ENCODE measurements at places on chromosomes 5 and 9. TPM values are rescaled to one million over a fixed set of nuclear protein-coding genes. Genes with fewer than 3 reads are reported as not detected.

DNA sequence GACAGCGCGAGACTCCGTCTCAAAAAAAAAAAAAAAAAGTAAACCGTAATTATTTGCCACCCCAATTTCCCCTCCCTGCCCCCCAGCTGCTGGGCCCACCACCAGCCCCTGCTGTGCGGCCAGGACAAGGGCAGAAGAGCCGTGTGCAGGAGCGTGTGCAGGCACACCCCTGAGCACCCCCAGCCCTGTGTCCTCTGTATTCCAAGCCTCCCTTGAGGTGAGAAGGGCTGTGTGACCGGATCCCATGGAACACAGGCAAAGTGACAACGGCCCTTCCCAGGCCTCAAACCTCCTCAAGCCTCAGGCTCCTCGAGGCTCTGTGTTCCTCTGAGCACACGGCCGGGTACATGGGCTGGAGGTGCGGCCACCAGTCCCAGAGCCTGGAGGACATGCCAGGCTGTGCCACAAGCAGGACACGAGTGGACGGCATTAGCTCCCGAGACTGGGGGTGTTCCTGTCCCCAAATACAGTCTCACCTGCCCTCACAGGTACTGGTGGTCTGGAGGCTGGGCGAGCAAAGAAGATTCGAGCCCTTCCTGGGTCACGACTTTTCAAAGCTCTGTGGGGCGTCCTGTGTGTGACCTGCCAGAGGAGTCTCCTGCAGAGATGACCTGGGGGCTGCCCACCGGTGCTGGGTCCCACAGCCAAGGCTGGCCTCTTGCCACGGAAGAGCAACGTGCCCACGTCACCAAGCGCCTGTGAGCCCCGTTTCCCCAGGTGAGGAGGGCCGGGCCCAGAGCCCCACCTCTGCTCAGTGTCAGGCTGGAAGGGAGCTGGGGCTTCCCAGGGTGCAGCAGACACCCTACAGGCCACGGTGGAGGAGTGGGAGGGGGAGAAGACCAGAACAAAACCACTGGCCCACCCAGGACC, 47.1 kb upstream of the SIMC1 start:
- no peak for DNase-seq

- no peak for DNase-seq
Measured at GRCh38 chr5:83688281-83688680, 32.4 kb downstream of the HAPLN1 start.

GRCh38 chr9:113257863-113258262, 17.5 kb downstream of the CDC26 start:
- no peak for DNase-seq

DNA sequence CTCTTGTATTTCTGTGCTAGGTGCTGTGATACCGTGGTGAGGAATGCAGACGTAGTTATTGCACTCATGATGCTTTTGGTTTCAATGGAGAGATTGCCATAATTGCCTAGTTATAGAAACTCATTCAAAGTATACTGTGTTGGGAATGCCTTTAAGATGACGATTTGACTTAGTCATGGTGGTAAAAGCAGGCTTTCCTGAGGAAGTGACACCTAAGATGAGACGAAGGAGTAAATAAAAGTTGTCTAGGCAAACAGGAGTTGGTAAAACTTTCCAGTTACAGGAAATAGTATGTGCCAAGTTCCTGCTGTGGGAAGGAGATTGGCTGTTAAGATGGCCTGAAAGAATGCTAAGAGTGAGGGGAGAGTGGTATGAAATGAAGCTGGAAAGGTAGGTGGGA, 48.1 kb downstream of the FOCAD start:
- DNase-seq: no peak

DNA sequence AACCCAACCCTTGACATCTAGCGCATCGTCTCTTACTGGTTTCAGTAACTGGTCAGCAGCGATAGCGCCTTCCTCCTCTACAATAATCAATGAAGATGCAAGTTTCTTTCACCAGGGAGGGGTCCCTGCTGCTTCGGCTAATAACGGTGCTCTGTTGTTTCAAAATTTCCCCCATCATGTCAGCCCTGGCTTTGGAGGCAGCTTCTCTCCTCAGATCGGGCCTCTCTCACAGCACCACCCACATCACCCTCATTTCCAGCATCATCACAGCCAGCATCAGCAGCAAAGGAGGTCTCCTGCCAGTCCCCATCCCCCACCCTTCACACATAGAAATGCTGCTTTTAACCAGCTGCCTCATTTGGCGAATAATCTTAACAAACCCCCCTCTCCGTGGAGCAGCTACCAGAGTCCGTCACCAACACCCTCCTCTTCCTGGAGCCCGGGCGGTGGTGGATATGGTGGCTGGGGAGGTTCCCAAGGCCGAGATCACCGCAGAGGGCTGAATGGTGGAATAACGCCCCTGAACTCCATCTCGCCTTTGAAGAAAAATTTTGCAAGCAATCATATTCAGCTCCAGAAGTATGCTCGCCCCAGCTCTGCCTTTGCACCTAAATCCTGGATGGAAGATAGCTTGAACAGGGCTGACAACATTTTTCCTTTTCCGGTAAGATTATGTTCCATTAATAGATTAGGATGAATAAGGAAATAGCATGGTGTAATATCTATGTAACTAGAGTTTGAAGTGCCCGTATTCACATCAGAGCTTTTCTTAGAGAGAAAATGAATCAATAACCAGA, 2.2 kb downstream of the CPEB4 start:
- DNase-seq: peak; percentile 72

- peak; percentile 56 for DNase-seq
Measured at GRCh38 chr5:122156724-122157325, 27.5 kb downstream of the ZNF474 start.

SLC46A2 gene
- not detected for total RNA-seq

BAAT gene
- 0.10 TPM for total RNA-seq
